ENCODE measurements at places on chromosomes 11 and 22. TPM values are rescaled to one million over a fixed set of nuclear protein-coding genes. Genes with fewer than 3 reads are reported as not detected.

Gene GAL
- total RNA-seq, result not detected

Gene PEX16
- 41.5 TPM for total RNA-seq

Gene TMEM191C
- total RNA-seq, result 1.3 TPM

Gene CDPF1
- 7.2 TPM for total RNA-seq

Gene KRTAP5-11
- total RNA-seq, result not detected

Data from GM12878 (cell line).